ENCODE measurements at places on chromosomes 13 and 19.

GRCh38 chr19:5096536-5096935 lies 127.6 kb downstream of the KDM4B start:
- no peak for DNase-seq

DNA sequence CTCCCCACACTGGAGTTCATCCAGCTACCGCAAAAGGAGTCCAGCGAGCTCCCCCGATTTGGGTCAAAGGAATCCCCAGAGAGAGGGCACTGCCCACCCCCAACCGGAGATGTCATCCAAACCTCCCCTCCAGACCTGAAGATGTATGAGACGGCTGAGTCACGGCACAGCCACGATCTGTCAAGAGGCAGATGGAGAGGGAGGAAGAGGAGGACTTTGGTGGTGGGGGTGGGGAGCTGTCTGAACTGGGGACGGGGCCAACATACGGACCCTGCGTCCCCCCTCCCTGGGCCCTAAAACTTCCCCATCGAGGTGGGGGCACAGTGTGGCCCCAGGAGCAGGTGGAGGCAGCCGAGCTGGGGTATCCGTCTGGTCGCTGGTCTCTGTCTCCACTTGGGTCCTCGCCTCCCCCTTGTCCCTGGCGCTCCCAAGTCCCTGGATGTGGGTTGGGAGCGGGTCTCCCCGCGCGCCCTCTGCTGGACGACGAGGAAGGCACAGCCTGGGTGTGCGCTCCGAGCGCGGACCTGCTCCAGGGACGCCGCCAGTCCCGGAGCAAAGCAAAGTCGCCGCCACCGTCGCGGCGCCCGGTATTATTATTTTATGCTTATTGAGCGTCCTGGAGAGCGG lies 3.8 kb downstream of the PDE4A start:
- DNase-seq: peak; percentile 74

DNA sequence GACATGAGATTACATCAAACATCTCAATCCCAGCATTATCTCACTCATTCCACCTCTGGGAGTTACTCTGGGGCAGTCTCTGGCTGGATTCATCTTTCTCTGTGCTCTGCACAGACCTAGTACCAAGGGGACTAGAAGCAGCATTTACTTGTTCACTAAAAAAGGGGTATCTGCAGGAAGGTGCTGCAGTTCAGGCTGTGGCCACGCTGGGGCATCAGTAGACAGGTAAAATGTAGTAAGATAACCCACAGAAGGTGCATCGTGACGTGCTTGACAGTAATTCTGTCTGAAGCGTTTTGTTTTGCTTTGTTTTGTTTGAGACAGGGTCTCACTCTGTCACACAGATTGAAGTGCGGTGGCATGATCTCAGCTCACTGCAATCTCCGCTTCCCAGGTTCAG lies 29.3 kb downstream of the ZNF564 start:
- DNase-seq: no peak

GRCh38 chr13:49693191-49693733 lies 2.0 kb upstream of the EBPL start:
- DNase-seq: no peak

DNA sequence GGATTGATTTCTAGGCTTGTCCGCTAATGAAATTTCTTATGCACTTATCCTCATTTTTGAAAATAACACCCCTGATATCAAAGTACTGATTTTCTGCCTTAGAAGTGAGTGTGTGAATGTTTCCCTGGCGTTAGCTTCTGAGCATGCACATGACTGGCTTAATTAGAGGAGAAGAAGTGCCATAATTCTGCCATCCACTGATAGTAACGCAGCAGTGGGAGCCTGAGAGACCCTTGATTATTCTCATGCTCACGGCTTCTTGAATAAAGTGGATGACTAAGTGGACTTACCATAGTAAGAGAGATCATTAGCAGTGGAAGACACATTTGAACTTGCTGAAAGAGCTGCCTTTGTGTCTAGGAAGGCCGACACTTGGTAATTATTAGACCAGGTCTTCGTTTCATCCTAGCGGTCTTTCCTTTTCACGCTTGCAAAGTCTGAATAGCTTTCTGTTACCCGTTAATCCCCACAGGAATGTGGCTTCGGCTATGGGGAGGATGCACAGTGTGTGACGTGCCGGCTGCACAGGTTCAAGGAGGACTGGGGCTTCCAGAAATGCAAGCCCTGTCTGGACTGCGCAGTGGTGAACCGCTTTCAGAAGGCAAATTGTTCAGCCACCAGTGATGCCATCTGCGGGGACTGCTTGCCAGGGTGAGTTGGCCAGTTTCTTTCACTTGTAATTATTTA lies 45.3 kb downstream of the TNFRSF19 start:
- no peak for DNase-seq

- DNase-seq: no peak
Measured at GRCh38 chr19:46608581-46609345, 7.6 kb downstream of the CALM3 start.

- DNase-seq: peak; percentile 97
Measured at GRCh38 chr19:38769635-38770211, 3.6 kb downstream of the LGALS7 start.

DNA sequence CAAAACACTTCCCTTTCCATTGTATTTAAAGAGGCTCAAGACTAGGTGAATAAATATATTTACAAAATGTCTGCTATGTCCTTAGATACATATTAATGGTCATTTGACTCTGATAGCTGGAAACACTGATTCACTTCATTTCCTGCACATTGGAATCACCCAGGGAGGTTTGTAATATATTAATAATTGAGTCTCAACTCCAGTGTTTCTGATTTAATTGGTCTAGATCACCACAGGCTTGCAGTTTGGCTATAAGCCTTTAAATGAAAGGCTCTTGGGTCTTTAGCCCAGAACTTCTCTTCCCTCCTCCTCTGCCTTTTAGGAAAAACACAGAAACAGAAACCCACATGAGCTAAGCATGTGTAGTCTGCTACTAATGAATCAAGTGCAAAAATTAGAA lies 378.0 kb downstream of the TBC1D4 start:
- no peak for DNase-seq

GRCh38 chr13:68046903-68047302 lies 816.8 kb upstream of the PCDH9 start:
- DNase-seq: no peak

DNA sequence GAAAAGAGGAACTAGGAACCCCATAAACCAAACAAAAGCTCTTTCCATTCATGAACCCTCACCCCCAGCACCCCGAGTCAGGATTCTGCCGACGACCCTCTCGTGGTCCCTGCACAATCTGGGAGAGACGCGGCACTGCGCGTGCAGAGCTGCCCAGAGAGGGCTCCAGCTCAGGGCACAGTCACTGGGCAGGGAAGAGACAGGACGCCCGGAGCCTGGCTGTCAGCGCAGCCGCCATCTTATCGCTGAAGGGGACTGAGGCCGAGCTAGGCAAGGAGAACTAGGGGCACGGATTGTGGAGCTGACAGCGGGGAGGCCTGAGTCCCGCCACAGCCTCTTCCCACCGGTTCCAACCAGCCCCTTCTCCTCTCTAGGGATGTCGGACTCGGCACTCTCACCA lies 349 bp downstream of the ZNF98 start:
- DNase-seq: no peak

DNA sequence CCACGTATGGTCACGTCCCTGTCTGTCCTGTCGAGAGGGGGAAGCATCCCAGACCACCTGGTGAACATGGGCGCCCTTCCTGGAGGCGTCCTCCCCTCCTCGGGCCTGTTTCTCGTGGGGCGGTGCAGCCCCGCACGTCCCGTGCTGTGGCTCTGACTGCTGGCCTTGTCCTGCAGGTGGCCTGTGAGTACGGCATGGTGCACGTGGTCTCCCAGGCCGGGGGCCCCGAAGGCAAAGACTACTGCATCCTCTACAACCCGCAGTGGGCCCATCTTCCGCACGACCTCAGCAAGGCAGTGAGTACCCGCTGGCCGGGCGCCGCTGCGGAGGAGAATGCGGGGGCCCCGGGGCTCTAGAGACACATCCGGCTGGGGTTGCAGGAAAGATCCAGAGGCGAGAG lies 5.9 kb downstream of the SPPL2B start:
- no peak for DNase-seq

GRCh38 chr19:13670846-13671245 lies 93.5 kb upstream of the MRI1 start:
- no peak for DNase-seq

- DNase-seq: no peak
Measured at GRCh38 chr13:25848812-25849745, 202.7 kb downstream of the SHISA2 start.

DNA sequence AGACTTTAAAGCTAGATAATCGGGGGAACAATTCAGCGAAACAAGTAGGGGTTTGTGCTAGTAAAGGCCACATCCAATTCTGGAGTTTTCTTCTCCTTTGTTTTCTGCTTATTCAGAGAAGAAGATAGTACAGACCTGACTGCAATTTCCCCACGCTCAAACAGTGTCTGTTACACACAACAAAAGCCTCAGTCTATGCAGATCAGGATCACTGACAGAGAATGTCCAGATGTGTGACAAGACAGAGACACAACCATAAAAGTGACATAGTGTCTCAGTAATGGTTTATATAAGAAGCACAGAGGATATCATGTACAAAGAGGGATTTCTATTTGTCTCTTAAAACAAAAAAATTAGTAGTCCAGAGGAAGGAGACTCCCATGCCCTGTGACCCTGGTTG lies 70.7 kb upstream of the GTF3A start:
- DNase-seq: no peak

DNA sequence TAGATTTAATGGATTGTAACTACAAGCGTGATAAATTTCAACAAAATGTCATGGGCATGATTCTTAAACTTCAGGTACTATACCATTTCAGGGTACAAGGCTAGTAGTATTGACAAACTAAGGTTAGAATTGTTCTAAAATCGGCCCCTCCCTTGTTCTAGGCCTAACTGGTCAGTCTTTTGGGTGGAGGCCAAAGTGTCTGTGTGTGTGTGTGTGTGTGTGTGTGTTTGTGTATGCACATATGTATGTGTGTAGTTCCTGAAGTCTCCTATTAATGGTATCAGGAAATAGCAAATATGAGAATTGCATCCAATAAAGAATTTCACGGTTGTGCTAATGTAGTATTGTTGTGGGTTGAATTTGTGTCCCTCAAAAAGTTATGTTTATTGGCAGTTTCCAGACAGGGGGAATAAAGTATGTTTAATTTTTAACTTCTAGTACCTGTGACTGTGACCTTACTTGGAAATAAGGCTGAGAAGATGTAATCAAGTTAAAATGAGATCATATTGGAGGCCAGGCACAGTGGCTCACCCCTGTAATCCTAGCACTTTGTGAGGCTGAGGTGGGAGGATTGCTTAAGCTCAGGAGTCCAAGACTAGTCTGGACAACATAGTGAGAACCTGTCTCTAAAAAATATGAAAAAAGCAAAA lies 119.2 kb downstream of the KLF5 start:
- no peak for DNase-seq

GRCh38 chr19:6737873-6738786 lies 750 bp upstream of the GPR108 start:
- peak; percentile 66 for DNase-seq

GRCh38 chr13:111255228-111255790 lies 65.1 kb upstream of the TEX29 start:
- DNase-seq: no peak

- peak; percentile 85 for DNase-seq
Measured at GRCh38 chr19:17215127-17215971, at the start of gene USE1. TSS of gene USE1 (plus strand) at chr19:17215357. CDS start at chr19:17215406, 49 bp downstream.

DNA sequence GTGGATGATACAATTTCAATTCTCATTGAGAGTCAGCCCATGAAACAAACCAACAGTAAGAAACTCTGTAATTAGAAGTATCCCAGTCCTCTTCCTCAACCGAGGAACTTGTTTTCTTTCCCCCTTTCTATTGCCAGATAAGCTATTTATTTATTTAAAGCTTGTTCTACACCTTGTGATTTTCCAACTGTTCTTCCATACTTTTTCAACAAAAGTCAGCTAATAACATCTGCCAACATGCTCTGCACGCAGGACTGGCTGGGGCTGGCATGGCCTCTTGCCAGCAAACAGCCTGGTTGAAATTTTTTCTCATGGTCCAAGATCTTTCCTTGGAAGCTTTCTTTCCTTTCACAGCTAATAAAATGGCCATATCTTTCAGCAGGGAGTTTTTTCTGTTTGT lies 2.9 kb upstream of the IRS2 start:
- no peak for DNase-seq

GRCh38 chr19:32172566-32173160 lies 172.7 kb upstream of the ZNF507 start:
- DNase-seq: no peak

DNA sequence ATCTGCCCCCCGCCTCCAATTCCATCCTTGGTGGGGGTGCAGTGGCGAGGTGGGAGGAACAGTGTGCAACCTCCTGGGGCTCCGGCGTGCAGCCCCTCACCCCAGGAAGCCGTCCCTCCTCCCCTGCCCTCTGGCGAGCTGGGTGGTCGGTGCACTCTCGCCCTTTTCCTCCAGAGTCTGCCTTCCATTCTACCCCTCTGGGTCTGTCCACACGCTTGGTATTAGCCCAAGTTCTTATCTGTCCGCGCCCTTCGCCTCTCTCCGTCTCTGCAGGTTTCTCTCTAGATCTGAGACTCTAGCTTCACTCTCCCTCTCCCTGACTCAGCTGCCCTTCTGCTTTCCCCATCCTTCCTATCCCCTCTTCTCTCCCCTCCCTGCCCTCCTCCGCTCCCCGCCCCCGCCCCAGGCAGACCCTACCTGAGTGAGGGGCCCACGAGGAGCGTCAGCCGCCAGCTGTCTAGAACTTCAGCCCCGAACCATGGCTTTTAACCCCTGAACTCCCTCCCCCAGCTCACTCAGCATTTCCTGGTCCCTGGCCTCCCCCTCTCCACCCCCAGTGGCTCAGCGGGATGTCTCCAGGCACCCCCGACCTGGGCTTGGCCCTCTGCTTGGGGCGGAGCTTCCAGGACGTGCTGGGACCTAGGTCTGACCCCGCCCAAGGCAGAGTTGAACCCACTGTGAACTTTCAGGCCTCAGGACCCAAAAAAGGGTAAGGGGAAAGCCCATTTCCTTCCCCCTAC lies 499 bp upstream of the KLK13 start:
- no peak for DNase-seq

GRCh38 chr13:23715762-23716235 lies 145.6 kb downstream of the TNFRSF19 start:
- DNase-seq: no peak

- DNase-seq: no peak
Measured at GRCh38 chr13:38804061-38804460, 117.2 kb downstream of the FREM2 start.

DNA sequence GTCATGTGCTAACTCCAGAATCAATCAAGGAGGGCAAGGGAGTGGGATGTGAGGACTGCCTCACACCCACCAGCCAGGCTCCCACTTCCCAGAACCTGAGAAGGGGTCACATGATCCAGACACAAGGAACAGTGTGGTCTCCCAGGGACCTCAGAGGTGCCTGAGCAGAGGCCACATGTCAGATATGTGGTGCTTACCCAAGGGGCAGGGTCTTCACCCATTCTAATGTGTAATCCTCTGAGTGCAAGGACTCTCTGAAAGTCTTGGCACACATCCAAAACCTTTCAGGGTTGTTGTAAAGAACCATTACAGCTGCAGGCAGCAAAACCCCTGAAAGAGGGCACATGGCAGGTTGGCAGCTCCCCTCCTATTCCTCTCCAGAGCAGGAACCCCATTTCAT lies 656.6 kb downstream of the UQCRFS1 start:
- DNase-seq: no peak

- no peak for DNase-seq
Measured at GRCh38 chr13:93450191-93450621, 223.6 kb downstream of the GPC6 start.

GRCh38 chr19:41755328-41755913 lies at the start of gene CEACAM6:
TSS of gene CEACAM6 (plus strand) at chr19:41755530. CDS start at chr19:41755639, 109 bp downstream.
- DNase-seq: no peak

All from activated CD4-positive, CD25-positive, alpha-beta regulatory T cell treated with anti-CD3 and anti-CD28 coated beads, Interleukin-2, amount 50 U/mL, for 72 hours (primary cell).